ENCODE measurements at places on chromosomes 11 and 22. TPM values are rescaled to one million over a fixed set of nuclear protein-coding genes. Genes with fewer than 3 reads are reported as not detected.

DNA sequence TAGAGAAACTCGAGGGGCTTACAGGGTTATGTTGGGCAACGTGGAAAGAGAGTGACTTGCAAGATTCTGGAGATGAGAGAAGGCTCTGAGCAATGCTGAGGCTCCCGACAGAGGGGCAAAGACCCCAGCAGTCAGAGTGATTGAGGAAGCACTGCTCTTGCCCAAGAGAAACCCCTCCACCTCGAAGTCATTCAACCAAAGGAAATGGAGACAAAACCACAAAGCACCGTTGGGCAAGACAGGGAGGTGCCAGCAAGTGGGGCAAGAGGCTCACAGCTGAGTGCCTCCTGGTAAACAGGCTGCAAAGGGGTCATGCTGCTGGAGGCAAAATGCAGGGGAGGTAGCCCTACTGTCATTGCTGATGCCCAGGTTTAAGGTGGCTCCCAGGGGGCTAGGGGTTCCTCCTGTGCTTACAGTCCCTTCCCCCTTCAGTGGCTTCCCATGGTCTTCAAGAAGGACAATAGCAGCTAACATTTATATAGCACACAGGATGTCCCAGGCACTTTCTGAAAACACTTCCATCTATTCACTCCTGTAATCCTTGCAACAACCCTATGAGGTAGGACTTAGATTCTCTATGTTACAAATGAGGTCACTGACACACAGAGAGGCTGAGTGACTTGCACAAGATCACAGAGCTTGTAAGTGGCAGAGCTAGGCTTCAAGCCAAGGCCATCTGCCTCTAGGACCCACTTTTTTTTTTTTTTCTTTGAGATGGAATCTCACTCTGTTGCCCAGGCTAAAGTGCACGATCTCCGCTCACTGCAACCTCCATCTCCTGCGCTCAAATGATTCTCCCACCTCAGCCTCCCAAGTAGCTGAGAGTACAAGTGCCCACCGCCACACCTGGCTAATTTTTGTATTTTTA lies 18.1 kb upstream of the MYH9 start:
- peak; percentile 64 for DNase-seq

The OR52I2 gene
- total RNA-seq: not detected

GRCh38 chr22:19527321-19527721 lies 3.1 kb upstream of the CLDN5 start:
- no peak for DNase-seq

The CD81 gene
- total RNA-seq: 219 TPM

DNA sequence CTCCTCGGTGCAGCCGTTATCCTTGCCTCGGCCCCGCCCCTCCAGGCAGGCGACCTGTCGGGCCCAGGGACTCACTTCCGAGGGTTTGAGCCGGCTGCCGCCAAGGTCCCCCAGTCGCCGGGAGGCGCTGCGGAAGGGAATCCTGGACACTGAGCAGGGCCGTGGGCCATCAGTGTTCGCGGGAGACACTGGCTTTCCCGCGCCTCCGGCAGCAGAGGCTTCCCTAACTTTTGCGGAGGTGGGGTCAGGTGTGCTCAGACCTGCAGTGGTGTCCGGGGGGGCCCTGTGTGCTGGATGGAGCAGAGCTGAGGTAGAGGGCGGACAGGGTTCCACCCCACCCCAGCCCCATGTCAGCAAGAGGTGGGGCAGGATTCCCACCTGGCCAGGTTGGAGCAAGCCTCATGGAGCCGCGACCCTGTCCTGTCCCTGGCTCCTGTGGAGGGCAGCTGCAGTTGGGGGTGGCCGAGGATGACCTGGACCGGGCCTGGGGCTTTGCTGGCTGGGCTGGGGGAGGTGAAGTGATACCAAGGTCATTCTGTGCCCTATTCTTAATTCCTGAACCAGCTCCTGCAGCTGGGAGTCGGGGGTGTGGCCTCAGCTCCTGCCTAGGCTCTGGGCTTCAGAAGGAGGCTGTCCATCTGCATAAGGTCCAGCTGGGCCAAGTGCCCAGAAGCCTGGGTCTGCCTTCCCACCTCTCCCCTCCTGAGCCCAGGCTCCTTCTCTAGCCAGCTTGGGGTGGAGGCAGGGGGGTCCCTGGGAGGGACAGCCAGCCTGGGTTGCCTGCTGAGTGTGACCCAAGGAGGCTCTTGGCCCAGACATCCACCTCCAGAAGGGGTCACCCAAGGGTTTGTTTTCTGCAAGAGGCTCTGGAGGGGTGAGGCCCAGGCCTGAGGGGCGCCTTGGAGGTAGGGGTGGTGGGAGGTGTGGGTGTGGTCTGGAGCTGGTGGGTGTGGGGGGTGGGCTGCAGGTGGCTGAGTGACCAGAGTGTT lies 8.4 kb downstream of the TSPAN4 start:
- no peak for DNase-seq

DNA sequence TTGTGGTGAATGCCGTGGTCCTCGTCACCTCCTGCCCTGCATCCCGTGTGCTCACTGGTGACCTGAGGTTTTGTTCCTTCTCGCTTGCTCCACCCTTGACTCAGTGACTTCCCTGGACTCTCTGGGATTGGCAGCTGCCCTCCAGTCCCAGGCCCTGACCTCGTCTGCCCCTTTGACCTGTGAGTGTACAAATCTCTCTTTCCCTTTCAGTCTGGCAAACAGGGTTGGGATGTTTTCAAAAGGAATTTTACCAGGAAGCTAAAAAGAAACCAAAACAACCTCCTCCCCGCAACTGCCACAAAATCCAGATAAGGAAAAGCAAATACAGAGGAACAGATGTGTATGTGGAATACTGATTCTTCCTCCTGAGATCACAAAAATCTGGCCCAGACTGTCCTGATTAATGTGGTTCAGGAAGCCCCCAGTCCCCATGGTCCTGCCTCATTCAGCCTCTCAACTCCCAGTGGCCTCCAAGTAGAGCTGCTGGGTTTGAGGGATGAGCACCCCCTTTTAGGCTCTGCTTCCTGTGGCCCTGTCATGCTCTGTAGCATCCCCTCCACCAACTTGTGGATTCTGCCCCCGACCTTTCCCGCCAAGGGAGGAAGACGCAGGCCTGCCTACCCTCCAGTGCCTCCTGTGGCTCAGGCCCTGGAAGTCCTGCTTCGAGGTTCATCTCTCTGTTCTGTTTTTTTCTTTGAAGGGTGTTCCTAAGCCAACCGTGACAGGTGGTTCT lies 15.2 kb downstream of the ROBO4 start:
- DNase-seq: no peak

DNA sequence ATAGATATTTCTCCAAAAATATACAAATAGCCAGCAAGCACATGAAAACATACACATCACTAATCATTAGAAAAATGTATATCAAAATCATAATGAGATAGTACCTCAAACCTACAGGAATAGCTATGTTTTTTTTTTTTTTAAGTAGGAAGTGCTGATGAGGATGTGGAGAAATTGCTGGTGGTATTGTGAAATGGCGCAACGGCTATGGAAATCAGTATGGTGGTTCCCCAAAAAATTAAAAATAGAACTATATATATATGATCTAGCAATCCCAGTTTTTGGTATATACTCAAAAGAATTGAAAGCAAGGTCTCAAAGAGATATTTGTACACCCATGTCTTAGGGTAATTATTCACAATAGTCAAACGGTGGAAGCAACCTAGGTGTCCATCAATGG lies 46.0 kb upstream of the HIPK3 start:
- DNase-seq: no peak

- DNase-seq: no peak
Observed at GRCh38 chr11:119673759-119674336, 55.2 kb downstream of the NECTIN1 start.

DNA sequence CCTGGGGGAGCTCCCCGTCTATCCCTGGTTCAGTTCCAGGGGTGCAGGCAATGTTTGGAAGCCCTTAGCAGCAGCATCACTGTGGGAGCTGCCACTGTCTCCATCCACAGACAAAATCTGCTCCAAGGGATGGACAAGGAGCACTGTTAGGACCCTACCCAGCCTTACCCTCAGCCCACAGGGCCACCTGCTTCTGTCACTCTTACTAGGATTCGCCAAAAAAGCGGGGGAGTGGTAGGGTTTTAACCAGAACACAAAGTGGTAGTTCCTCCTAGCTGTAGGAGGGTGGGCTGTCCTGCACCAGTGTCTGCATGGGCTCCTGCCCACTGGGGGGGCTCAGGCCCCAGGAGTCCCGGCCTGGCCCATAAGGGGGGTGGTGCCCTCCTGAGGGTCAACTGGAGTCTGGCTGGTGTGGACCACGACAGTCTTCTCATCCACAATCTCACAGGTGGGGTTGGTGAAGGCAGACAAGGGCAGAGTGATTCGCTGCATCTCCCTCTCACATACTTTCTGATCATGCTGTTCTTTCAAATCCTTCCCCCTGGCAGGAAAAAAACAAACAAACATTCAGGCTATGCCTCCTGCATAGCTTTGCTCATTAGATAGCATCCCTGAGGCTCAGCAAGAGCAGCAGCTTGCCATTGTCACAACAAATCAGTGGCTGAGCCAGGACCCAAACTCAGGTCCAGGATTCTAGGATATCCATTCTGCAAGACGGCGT lies 9.4 kb downstream of the PIK3IP1 start:
- no peak for DNase-seq

DNA sequence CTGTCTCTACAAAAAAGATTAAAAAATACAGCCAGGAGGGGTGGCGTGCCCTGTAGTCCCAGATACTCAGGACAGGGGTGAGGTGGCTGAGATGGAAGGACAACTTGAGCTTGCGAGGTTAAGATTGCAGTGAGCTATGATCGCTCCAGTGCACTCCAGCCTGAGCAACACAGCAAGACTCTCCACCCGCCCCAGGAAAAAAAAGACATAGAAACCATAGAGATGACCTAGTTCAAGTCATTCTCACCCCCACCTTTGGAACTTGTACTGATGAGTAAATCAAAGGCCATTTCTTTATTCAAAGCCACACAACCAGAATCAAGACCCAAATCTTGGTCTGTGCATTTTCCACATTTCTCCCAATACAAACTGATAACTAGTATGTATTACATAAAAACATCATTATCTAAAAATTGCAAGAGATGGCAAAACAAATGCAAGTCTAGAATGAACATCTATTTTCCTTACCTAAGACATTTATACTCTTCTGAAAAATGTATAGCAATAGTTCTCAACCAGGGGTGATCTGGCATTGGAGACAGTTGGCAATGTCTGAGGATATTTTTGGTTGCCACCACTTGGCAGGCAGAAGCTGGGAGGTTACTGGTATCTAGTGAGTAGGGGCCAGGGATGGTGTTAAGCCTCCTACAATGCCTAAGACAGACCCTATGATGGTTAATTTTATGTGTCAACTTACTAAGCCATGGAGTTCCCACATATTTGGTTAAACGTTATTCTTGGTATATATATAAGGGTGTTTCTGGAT lies 34.6 kb downstream of the LGR4 start:
- DNase-seq: no peak

GRCh38 chr11:64086258-64087123 lies 50.8 kb downstream of the FLRT1 start:
- DNase-seq: no peak

DNA sequence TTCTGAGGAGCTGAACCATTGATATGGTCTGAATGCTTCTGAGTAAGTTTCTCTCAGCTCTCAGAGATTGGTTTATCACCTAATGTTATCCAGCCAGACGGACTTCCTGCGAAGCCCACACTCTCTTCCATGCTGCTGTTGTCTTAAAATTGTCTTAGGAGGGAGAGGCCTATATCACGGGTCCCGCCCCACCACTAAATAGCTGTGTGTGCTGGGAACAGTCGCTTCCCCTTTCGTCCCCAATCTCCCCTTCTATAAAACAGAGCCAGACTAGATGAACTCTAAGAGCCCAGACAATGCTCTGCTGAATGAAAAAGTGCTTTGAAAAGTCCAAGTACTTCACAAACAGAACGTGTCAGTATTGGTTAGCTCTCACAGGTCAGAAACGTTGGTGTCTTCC lies 81.4 kb upstream of the AKIP1 start:
- no peak for DNase-seq

Measured in SJSA1 (cell line).